ENCODE measurements at places on chromosomes 7 and 10.

GRCh38 chr7:74051193-74051592 lies 23.2 kb downstream of the ELN start:
- DNase-seq = no peak

GRCh38 chr7:47435889-47436312 lies 146.0 kb downstream of the TNS3 start:
- DNase-seq = peak; percentile 95

- no peak for DNase-seq
Measured at GRCh38 chr10:87837445-87837844, 19.4 kb upstream of the ATAD1 start.

DNA sequence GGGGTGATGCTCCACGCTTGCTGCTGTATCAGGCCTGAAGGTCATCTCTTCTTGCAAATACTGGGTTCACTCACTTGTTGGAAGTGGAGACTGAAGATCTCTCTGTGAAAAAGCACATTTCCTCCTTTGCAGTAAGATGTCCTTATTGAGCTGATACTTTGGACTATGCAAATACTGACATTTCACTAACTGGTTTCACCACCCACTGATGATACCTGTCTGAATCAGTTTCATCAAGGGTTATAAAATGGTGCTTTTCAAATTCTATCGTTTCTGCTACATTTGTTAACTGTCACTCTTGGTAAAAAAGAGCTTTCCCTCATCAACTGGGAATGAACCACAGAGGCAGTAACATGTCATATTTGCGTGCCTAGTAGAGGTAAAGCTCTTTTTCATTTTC lies 35.5 kb downstream of the RAB19 start:
- DNase-seq = no peak

DNA sequence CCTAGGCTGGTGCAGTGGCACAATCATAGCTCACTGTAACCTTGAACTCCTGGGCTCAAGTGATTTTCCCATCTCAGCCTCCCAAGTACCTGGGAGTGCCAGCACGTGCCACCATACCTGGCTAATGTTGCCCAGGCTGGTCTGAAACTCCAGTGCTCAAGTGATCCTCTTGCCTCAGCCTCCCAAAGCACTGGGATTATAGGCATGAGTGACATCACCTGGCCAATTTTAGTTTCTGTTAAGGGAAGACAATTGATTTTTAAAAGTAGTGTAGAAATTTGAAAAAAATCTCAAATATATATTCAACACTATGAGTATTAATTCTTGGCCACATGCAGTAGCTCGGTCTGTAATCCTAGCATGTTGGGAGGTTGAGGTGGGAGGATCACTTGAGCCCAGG lies 121.9 kb upstream of the RHEB start:
- DNase-seq = no peak

DNA sequence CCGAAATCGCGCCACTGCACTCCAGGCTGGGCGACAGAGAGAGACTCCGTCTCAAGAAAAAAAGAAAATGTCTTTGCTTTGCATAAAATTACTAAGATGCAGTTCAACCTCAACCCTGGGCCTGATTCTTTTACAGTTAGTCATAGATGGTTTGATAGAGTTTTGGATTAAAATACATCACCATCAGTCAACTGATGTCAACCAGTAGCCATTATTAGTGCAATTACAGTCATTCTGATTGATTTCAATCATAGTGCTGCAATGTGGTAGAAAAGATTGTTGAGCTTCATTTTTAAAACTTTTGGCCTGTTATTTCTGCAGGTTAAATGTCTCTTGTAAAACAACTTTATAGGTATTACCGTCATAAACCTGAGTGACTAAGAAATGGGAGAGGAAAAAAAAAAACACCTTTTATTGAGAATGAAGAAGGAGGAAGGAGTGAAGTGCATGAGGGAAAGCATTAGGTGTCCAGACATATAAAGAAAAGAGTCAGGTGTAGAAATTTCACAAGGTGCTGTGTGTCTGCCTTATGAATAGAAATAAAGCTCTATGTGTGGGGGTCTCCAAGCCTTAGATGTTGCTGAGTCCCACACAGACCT lies 150.6 kb downstream of the TRIL start:
- DNase-seq = no peak

- DNase-seq = no peak
Measured at GRCh38 chr10:110355922-110356627, 51.4 kb upstream of the SMNDC1 start.
